ENCODE measurements at places on chromosomes 11 and 22.

DNA sequence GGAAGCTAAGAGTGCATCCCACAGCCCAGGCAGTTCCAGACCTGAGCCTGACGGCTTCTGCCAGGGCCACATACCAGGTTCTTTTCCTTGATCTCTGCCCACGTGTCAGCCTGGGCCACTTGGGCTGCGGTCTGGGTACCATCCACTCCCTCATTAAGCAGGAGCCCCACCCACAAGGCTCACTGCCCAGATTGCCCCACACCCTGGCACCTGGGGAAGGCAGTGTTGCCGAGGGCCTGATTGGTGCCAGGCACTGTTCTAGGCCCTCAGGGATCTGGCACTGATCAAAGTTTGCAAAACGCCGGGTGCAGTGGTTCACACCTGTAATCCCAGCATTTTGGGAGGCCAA, 15.4 kb downstream of the GGA1 start:
- DNase-seq = no peak

DNA sequence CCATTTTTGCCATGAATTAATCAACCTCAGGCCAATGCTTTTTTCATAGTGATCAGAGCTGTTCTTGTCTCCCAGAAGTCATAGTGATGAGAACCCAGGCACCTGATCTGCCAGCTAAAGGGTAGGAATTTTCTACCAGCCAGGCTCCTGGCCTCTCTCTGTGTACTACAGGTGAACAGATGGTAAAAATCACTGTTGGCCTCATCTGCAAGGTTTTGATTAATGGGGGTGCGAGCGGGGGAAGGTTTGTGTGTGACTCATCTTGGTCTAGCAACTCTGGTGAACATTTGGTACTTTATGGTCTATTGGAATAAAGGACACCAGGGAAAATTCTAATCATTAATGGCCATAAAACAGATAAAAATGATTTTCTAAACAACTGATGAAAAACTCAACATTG, 14.4 kb upstream of the APOL4 start:
- no peak for DNase-seq

- DNase-seq = no peak
These were observed 11.8 kb downstream of the PRDM11 start for GRCh38 chr11:45158210-45158731.

DNA sequence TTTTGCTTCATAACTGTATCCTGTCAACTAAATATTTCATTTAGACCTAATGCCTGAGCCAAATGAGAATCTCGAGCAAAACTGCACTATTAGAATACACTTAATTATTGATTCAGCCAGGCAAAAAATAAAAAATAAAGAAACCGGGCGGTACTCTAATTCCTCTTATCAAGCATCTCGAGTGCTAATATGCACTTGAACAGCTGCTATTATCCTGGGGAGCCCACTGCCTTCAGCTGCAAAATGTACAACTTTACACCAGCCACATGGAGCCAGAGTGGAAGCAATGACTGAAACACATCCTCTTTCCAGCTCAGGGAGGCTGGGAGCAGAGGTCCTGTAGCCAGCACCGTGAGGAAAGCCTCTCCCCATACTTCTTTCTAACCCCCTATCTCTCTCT, 390.0 kb upstream of the CADM1 start:
- DNase-seq = no peak

- DNase-seq = no peak
These were observed 595.1 kb upstream of the CCDC179 start for GRCh38 chr11:23455321-23455891.

Data from activated CD4-positive, CD25-positive, alpha-beta regulatory T cell (primary cell).